ENCODE measurements at places on chromosomes 1 and 21. TPM values are rescaled to one million over a fixed set of nuclear protein-coding genes. Genes with fewer than 3 reads are reported as not detected.

GRCh38 chr1:25559031-25559430 is 15.6 kb downstream of the LDLRAP1 start:
- no peak for DNase-seq

- no peak for DNase-seq
Observed at GRCh38 chr1:151545542-151545941, 5.4 kb downstream of the TUFT1 start.

DNA sequence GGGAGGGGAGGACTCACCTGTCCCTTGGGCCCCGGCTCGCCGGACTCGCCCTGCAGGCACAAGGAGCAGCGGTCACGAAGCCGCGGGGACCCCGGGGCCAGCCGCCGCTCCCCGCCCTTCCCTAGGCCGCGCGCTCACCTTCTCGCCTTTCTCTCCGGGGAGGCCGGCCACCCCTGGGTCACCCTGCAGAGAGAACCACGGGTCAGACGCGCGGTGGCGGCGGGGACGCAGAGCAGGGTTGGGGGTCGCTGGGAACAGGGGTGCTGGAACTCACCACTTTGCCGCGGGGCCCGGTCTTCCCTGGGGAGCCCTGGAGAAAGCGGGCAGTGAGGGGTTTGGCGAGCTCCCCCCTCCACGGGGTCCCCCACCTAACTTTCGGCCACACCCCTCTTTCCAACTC is 13.3 kb downstream of the COL9A2 start:
- no peak for DNase-seq

- DNase-seq: no peak
Observed at GRCh38 chr1:16254263-16254928, 17.4 kb upstream of the CPLANE2 start.

DNA sequence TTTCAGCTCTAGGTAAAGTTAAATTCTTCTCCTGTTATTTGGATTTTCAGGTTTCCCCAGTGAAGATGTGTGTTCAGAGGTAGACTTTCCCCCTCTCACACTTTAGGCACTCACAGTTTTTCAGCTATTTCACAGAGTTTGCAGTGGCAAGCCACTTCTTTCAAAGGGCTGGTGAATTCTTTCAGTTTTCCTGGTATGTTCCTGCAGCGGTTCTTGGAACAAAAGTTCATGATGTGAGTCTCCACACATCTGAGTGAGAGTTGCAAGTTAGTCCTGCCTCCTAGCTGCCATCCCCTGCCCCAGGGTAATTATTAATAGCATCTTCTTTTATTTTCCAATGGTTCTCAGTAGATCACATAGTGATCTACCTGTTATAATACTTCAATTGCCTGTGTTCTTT is 27.3 kb upstream of the CD84 start:
- DNase-seq: no peak

- DNase-seq: no peak
Observed at GRCh38 chr1:155760751-155761475, 72.0 kb downstream of the DAP3 start.

GRCh38 chr1:230211436-230212145 is 144.6 kb downstream of the GALNT2 start:
- no peak for DNase-seq

DNA sequence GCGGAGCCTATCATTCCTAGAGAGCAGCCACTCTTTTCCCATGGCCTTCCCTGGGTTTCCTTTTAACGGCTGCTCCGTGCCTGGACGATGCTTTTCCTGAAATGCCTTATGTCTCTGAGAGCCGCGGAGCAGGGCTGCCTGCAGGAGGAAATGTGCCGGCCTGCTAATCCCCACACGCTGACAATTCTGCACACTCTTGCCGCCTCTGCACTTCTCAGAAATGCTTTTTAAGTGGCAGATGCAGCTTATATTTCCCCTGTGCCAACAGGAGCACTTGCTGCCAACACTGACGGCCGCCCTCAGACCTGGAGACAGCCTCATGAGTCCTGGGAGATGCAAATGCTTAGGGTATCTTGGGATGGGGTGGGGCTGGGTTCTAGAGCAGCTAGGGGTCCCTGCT is 253.2 kb downstream of the GRIK3 start:
- DNase-seq: no peak

- no peak for DNase-seq
Observed at GRCh38 chr21:31052489-31053142, 14.3 kb upstream of the KRTAP19-8 start.

- no peak for DNase-seq
Observed at GRCh38 chr1:218517459-218517858, 172.3 kb downstream of the TGFB2 start.

GRCh38 chr1:186626356-186626932 is 53.8 kb downstream of the PTGS2 start:
- DNase-seq: no peak

PADI3 gene
- polyA plus RNA-seq: 0.10 TPM

BCL10 gene
- 21.8 TPM for polyA plus RNA-seq

PBXIP1 gene
- polyA plus RNA-seq: 74.6 TPM
